ENCODE measurements at places on chromosomes 7 and 10.

GRCh38 chr7:147196481-147196880 is 1079.9 kb downstream of the CNTNAP2 start:
- DNase-seq = no peak

- DNase-seq = no peak
Measured at GRCh38 chr10:50421026-50421719, 169.9 kb upstream of the ASAH2 start.

GRCh38 chr10:114538181-114538906 is 119.7 kb downstream of the ABLIM1 start:
- no peak for DNase-seq

- no peak for DNase-seq
Measured at GRCh38 chr7:17339139-17339538, 40.7 kb downstream of the AHR start.

DNA sequence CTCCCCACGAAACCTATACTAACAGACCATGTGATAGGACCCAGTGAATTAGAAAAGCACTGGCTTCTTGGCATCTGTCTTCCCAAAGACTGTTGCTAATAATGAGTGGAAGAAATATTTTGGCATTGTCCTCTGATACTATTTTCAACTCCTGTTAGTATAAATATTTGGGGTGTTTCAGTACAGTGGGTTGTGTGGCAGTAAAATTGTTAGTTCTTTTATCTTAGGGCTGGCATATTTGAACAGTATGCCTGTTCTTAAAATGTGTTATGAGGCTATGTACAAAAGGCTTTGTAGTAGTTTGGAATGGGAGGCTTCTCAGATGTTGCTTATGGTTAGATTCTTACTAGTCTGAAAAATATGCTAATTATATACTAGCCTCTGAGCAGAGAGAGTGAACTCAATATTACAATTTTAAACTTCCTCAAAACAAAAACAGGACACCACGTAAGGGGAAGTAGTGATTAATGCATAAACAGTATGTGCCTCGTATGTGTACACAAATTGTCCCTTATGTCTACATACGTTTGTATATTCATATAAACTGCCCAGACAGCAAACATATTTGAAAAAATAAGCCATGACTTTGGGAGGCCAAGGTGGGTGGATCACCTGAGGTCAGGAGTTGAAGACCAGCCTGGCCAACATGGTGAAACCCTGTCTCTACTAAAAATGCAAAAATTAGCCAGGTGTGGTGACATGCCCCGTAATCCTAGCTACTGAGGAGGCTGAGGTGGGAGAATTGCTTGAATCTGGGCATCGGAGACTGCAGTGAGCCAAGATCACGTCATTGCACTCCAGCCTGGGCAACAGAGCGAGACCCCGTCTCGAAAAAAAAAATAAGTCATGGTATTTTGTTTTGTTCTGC is 115.4 kb downstream of the ARID5B start:
- DNase-seq = no peak

DNA sequence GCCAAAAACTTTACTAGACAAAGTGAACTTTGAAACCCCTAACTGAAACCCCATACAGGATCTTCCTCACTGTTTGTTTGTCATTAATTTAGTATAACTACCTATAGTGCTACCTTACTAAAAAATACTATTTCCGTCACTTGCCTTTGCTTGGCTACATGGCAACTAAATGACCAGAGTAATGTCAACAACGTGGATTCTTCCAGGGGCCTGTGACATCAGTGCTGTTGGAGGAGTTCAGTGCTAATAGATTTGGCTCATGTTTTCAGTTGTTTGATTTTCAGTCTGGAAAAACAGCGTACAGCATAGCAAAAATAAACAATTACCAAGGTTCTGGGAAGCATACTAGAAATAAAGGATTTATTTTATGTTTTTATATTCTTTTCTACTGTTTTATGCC is 3.0 kb upstream of the ASB15 start:
- DNase-seq = no peak

GRCh38 chr10:4195213-4195612 is 410.2 kb upstream of the KLF6 start:
- no peak for DNase-seq

DNA sequence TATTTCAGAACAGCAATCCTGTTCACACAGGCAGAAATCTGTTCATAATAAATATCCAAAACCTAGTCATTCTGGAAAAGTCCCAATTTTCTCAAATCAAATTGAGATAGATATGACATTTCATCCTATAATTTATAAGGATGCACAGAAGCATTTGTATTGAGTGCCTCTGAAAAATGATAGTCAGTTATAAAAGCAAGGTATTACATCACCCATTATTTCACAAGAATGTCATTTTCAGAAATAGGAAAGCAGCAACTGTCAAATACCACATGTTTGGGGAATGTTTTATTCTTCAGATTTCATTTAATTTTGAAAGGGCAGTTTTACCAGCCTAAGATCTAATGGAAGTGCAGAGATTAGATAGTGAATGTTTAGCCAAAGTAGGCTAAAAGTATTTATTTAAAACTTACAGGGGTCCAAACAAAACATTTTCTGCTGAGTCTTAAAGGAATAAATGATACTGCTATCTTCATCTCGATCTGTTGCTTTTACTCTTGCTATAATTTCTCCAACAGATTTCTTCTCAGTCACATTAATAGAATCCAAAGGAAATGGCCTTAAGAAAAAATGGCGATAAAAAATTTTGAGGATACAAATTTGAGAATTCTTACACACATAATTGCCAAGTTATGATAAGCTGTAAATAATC is 185.8 kb downstream of the HGF start:
- DNase-seq = no peak

DNA sequence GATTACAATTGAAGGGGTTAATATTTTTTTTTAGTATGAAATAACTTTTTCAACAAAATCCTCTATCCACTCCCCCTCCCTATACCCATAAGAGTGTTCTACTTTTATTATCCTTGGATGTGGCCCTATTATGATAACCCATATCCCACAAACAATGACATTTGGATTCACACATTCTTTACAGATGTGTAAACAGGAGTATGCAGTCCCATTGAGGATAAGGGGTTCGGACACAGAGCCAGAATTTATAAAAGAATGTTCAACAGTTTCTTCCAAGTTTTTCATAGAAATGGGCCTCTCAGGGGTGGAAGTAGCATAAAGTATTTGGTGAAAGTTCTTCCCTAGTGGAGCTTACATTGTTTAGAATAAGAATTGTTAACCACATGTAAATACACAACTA is 16.1 kb upstream of the PCLO start:
- no peak for DNase-seq

- DNase-seq = no peak
Measured at GRCh38 chr10:48671914-48672595, 12.6 kb upstream of the WDFY4 start.

GRCh38 chr7:83870515-83870914 is 221.6 kb upstream of the SEMA3E start:
- no peak for DNase-seq

GRCh38 chr10:120997756-120998155 is 146.6 kb downstream of the WDR11 start:
- DNase-seq = no peak

- DNase-seq = no peak
Measured at GRCh38 chr10:28906934-28907333, 229.6 kb downstream of the BAMBI start.

GRCh38 chr10:65846949-65847348 is 1078.9 kb upstream of the LRRTM3 start:
- DNase-seq = no peak

DNA sequence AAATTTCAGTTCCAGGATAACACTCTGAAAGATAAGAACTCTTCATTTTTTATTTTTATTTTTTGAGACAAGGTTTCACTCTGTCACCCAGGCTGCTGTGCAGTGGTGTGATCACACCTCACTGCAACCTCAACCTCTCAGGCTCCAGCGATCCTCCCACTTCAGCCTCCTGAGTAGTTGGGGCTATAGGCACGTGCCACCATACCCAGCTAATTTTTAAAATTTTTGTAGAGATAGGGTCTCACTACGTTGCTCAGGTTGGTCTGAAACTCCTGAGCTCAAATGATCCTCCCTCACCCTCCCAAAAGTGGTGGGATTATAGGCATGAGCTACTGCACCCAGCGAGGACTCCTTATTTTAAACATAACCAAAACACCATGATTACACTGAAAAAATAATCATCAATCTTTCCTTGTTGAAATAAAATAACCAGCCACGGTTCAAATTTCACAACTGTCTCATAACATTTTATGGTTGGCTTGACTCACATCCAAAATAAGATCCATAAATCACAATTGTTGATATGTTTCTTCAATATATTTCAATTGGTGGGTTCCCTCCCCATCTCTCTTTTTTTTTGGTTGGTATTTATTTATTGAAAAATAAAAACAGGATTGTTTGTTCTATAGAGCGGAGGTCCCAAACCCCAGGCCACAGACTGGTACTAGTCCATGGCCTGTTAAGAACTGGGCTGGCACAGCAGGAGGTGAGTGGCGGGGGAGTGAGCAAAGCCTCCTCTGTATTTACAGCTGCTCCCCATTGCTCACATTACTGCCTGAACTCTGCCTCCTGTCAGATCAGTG is 60.1 kb upstream of the FAM171A1 start:
- no peak for DNase-seq

- no peak for DNase-seq
Measured at GRCh38 chr7:150992833-150993302, 2.1 kb downstream of the NOS3 start.

DNA sequence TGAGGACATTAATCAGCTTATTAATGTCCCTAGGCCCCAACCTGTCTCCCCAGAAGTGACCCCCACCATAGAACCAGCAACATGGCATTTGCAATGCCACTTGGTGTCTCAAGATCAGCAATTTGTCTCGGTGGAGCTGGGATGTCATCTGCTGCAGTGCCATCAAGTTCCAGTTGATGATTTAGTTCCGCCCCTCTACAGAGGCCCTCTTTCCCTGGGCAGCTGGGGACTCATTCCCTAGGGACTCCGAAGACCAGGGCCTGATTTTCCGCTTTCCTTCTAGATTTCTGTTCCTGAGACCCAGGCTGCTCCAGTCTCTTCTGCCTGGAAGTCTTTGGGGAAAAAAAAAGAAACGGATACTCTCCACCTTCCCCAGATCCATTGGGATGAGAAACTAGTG is 122.5 kb upstream of the NANOS1 start:
- no peak for DNase-seq

- DNase-seq = no peak
Measured at GRCh38 chr10:44419790-44420549, 35.1 kb upstream of the CXCL12 start.

- no peak for DNase-seq
Measured at GRCh38 chr7:41222746-41223145, 480.1 kb downstream of the INHBA start.

DNA sequence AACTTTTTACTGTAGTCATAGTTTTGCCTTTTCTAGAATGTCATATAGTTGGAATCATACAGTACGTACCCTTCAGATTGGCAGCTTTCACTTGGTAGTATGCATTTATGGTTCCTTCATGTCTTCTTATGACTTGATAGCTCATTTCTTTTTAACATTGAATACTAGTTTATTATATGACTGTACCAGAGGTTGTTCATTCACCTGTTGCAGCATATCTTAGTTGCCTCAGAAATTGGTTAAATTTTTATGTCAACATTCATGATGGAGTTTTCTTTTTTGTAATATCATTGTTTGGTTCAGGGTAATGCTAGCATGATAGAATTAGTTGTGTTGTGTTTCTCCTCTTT is 94.8 kb upstream of the CDK13 start:
- DNase-seq = no peak

DNA sequence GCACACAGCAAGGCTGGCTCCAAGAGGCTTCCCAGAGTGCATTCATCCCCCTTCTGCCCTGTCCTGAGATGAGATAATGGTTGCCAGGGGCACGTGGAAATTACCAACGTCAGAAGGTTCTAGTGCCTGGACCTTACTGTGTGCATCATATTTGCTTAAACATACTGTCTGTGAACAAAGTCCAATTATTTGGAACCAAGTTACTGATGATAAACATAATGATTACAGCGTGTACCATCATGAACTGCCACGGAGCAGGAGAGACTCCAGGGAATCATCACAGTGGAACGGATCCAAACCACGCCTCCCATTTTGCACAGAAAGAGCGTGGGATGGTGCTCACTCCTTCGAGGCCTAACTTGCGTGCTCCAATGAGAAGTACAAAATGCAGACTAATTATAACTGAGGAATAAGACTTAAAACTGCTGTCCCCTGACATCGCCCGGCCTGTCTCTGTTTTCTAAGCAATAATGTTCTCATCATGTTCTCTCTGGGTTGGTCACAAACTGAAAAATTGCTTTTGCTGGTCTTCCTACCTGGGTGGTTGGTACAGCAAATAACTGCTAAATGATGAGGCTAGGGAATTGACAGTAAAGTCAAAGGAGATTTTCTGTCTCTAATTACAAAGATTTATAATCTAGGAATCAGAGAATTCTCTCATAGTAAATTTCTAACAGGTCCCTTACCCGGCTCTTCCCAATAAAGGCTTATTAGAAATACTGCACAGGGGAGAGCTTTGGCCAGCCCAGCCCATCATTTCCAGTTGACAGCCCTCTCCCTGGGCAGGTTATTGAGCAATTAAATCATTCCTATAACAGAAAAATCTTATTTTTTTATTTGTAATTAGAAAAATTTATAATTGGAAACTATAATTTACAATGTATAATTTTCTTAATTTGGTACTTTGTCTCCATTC is 182.2 kb downstream of the CAMK1D start:
- no peak for DNase-seq

GRCh38 chr10:99854860-99855259 is 72.4 kb downstream of the ABCC2 start:
- no peak for DNase-seq

GRCh38 chr7:136883046-136883445 is 14.6 kb downstream of the CHRM2 start:
- DNase-seq = no peak

DNA sequence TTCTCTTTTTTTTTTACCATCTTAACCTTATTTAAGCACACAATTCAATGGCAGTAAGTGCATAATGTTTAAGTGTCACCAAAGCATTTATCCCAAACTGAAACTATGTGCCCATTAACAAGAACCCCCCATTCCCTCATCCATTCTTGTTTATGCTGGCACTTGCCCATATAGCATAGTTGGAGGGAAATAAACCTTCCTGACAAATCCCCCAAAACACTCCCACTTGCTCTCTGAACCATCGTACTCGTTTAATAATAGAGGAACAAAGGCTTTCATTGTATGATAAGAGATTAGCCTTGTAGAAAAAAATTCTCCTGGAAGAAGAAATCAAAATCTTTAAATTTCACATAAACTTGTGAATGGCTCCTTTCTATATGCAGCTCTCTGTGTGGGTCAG is 26.4 kb upstream of the KCNMA1 start:
- no peak for DNase-seq

DNA sequence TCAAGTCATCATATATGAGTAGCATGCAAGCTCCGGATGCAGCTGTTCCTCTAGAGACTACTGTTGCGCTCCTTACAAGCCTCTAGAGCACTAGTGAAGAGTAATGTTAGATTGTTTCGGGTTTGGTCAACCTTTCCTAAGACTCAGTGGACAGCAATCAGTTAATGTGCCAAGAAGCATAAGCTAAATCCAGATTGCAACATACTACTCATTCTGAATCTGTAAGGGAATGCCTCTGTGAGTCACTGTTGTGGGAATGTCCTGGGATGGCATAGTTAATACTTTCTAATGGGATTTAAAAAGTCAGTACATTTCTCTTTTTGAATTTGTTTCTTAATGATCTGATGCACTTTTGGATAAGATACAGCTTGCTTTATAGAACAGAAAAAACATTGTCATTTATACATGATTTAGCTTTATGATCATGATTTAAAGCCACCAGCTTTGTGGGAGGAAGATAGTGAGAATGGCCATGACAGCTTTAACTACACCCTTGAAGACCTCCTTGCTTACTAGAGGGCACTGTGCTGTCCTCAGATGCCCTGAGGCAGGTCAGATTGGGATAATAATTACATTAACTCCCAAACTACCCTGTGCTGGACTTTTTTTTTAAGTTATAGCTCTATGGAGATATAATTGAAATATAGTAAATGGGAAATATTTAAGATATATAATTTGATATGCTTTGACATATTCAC is 138.4 kb downstream of the SDK1 start:
- no peak for DNase-seq
